Inflammatory macrophage treated with lipopolysaccharide for 4 hours (primary cell): ENCODE measurements at places on chromosomes 4 and X.
A peak's percentile ranks its signal among the peaks of the same experiment; 100 is the strongest.

GRCh38 chr4:52143815-52144214 is 92.7 kb downstream of the SPATA18 start:
- peak; percentile 8 for DNase-seq

GRCh38 chrX:47285836-47286320 is 53.1 kb downstream of the USP11 start:
- no peak for DNase-seq

- DNase-seq, result peak; percentile 4
These were observed 32.0 kb downstream of the SMPX start for GRCh38 chrX:21725916-21726315.

DNA sequence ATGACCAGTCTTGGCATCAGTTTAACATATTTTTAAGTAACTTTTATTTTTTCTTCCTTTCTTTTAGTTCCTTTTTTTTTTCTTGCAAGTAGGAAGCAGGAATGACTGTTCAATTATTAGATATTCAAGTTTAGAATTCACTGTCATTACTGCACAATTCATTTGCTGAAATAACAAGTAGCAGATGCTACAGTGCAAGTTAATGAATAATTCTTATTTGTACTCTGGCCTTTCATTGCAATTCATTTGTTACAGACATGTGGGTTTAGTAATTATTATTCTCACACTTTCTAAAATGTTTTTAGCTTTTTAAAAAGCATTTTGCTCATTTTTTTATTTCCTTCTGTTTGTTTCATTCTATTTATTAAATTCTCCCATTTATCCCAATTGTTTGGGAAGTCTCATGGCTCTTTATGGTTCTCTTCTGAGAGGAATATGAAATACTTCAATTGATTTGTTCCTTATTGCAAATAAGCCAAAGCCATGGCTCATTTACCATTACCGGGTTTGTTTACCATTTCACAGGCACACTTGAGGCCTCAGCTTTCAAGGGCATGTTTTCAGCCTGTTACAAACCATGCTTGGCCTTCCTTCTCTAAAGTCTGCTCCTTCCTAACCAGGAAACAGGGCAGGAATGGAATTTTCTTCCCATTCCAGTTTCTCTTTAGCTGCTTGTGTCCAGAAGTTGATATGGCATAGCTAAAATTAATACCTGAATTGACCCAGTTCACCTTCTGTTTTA is 4.6 kb upstream of the DCAF4L1 start:
- DNase-seq, result no peak

- no peak for DNase-seq
These were observed 60.4 kb downstream of the CAMK2D start for GRCh38 chr4:113701169-113701568.

DNA sequence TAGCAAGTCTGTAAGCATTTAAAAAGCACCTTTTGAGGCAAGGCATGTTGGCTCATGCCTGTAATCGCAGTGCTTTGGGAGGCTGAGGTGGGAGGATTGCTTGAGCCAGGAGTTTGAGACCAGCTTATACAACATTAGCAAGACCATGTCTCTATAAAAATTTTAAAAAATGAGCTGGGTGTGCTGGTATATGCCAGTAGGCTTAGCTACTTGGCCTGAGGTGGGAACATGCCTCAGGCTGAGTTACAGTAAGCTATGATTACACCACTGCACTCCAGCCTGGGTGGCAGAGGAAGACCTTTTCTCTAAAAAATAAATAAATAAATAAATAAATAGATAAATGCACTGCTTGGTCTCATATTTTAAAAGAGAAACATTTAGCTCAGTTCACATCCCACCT is 26.8 kb downstream of the BLTP1 start:
- DNase-seq, result no peak

DNA sequence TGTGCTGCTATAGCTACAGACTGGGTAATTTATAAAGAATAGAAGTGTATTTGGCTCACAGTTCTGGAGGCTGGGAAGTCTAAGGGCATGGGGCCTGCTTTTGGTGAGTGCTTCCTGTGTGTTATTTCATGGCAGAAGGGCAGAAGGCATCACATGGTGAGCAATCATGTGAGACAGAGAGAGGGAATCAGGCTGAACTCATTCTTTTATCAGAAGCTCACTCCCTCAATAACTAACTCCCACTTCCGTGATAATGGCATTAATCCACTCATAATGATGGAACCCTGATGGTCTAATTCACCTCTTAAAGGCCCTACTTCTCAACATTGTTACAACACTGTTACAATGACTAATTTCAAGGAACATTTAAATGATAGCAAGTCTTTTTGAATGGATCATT is 129.4 kb downstream of the FAT4 start:
- DNase-seq, result no peak

DNA sequence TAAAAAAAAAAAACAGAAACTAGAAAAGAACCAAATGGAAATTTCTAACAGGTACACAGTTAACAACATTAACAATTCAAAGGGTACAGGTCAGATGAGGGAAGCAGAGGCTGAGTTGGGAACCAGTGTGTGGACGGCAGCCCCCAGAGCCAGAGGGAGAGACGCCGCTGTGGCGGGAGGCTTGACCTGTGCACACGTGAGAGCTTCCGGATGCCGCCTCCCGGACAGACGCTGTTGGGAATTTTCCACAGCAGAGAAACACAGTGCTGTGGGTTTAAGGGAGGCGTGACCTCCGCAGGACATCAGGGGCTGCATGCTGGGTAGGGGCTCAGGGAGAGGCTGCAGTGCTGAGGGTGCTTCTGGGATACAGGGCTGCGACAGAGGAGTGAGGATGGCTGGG is 22.2 kb downstream of the TACC3 start:
- DNase-seq, result no peak

- no peak for DNase-seq
These were observed 5.9 kb downstream of the ANXA10 start for GRCh38 chr4:168098248-168098717.

DNA sequence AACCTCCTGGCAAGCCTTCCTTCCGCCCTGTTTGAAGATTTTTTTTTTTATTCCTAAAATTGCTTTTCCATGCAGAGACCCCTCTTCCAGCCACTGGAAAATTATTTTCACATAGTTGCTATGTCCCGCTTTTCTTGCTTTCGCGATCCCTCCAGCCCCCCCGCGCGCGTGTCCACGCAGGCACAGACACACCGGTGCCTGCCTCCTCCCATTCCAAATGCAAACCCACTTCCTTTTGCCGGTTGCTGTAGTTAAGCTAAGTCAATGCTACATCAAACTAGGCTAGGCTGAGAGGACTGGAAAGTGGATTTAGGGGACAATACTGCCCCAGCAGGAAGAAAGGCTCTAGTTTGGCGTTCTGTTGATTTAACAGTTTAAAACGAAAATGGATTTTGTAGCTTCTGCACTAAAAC is 111.0 kb downstream of the DHX15 start:
- no peak for DNase-seq

DNA sequence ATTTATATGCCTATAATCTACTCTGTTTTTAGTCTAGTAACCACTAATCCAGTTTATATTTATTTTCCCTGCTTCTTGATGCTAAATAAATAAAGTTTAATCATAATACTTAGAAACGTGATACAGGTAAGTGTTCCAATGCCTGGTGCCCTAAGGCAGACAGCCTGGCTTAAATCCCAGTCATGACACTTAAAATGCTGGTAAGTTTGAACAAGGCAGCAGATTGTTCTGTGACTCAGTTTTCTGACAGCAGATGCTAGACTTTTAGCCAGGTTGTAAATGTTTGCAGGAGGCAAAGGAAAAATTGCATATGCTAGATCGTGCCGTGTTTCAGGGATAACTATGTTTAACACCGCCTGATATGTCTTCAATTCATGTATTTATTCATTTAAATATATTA is 2661.6 kb downstream of the PCDH7 start:
- no peak for DNase-seq

- no peak for DNase-seq
These were observed 189.2 kb downstream of the GPM6A start for GRCh38 chr4:175622887-175623286.

DNA sequence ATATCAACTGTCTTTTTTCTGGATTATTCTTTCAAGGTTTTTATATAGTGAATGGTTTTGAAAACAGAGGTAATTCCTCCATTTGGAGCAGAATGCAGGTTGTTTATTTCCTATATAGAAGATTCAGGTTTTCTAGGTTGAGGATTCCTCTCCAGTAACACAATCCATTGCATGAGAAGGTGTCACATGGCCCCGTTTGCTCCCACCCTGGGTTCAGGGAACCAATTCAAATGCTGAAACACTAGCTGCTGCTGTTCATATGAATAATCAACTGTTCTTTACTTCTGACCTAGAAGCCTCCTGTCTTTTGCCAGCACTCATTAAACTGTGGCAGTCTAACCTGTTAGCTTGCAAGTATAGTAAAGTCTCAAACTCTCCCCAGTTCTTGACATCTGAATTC is 1316.9 kb upstream of the TENM3 start:
- DNase-seq, result no peak

DNA sequence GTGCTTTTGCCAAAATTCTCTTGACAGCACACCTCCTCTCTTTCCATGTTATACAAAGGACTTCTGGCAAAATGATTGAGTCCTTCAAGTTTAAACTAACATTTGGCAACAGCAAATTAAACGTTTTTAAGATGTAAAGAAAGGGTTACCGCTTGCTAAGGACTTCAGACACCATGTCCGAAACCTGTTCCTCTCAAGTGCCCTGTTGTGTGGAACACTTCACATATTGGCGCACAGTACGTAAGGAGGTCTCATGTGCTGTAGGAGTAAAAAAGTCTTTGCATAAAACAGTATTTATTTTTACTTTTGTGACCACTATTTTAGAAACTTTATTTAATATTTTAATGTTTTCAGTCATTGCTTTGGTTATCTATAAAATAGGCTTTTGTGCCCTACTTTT is 33.7 kb upstream of the HPRT1 start:
- no peak for DNase-seq

DNA sequence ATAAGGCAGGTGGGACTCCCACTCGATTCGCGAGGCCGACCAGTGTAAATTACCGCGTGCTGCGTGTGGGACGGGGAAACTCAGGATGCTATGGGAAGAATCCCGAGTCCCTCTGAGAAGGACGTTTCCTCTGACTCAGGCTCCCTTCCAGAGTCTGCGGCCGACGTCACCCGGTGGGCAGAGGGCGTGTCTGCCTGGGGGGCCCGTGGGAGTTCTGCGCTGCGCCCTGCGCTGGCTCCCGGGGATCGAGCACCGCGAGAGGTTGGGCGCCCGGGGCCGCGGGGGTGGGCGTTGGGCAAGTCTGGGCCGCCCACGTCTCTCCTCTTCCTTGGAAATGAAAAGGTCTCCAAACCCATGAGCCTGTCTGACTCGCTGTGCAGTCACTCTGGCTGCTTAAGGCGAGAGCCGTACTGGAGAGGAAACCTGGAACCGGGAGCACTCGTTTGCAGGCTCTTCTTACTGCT is 568 bp downstream of the NIPAL1 start:
- DNase-seq, result peak; percentile 38

- DNase-seq, result no peak
These were observed 67.9 kb downstream of the HAUS3 start for GRCh38 chr4:2174061-2174460.

DNA sequence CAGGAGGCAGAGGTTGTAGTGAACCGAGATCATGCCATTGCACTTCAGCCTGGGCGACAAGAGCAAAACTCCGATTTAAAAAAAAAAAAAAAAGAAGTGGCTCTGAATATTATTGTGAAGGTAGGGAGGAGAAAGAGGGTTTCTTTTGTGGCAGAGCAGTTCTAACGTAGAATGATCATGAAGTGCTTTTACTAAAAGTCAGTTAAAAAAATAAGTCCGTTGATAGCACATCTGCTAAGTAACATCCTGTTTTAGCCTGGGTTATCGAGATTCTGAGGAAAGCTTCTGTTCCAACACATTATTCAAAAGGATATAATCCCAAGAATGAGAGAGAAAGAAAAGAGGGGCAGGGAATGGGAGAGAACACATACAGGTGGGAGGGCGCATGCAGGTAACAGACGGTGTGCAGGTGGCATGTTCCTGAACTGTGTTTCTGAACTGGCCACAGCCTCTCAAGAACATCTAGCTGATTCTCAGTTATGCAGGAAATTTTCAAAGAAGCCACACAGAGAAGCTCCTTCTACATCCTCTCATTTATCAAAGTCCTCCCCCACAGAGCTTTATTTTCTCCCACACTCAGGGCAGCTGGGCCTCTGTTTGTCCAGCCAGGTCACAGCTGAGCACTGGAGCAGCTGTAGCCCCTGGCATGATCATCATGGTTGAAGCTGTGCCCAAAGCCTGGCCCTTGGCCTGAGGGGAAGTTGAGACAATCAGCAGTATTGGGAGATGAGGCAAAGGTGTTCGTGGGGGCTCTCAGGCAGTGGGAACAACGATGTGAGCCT is 342.3 kb downstream of the ZNF674 start:
- DNase-seq, result no peak

GRCh38 chr4:153115322-153116290 is 88.6 kb upstream of the TRIM2 start:
- DNase-seq, result peak; percentile 51

GRCh38 chr4:3220476-3221183 is 28.3 kb upstream of the MSANTD1 start:
- no peak for DNase-seq

DNA sequence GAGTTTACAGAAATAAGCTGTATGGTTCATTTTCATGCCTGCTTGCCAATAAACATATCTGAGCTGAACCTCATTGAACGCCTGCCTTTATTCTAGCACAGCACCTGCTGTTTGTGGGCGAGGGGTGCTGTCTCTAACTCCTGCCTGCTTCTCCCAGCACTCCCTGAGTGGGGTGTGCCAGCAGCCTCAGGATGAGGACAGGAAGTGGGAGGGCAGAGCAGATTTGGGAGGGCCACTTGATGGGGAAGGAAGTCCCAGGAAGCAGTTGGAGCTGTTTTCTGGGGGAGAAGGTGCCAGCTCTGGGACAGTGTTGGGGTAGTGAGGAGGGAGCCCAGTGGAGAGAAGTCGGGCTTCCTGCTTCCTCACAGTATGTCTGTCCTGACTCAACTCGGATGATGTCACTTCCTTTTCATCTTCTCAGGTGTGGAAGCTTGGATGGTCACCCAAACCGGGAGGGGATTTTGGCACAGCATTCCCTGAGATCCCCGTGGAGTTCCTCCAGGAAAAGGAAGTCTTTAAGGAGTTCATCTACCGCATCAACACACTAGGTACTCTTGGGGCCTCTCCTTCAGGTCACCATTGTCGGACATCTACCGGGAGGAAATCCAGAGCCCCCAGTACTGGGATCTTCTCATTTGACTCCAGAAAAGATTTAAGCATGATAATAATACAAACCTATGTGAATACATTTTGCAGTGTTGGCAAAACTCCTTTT is 29.0 kb upstream of the MSANTD1 start:
- no peak for DNase-seq

DNA sequence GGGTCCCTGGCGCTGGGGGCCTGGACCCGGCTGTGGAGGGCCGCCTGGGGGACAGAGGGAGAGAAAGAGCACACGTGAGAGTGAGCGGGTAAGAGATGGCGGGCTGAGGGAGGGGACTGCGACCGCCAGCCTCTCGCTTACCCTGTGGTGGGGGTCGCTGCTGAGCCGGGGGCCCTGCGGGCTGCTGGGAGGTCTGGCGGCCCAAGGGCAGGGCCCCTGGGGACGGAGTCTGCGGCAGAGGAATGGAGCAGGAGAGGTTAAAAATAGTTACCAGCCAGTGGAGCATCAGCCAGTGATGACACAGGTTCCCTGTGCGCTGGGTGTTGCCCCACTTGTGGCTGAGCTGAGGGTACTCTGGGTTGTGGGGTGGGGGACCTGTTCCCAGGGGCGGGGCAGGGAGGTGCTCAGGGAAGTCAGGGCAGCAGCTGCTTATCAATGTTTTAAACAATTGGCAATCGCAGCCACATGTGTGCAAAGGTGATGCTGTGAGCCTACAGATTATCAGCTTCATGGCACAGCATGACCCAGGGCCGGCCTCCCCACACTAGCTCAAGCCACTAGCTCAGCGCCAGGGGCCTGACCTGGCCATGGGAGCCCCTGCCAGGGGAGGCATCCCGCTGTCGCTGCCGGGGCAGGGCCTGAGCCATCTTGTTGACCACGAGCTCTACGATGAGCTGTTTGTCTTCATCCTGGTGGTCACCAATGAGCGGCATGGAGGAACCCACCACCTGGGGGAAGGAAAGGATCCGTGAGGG is 7.5 kb upstream of the TIMP1 start:
- DNase-seq, result no peak
